ENCODE measurements at places on chromosomes 3 and 15.

DNA sequence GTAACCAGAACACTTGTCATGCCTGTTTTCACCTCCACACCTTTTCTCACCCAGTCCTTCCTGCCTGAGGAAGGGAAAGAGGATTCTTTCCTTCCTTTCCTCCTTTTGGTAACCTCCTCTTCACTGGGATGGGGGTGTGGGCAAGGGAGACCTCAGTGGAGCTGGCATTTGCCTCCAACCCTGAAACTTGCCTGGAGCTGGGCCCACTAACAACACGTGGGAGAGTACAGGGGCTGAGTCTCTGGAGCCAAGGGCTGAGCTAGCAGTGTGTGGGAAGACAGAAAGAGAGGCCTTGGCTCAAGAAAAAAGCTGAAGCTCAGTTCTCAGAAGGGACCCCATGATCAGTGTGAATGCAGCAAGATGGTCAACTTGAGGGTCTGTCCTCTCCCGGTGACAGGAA is 86.6 kb upstream of the SLC6A11 start:
- DNase-seq: no peak

DNA sequence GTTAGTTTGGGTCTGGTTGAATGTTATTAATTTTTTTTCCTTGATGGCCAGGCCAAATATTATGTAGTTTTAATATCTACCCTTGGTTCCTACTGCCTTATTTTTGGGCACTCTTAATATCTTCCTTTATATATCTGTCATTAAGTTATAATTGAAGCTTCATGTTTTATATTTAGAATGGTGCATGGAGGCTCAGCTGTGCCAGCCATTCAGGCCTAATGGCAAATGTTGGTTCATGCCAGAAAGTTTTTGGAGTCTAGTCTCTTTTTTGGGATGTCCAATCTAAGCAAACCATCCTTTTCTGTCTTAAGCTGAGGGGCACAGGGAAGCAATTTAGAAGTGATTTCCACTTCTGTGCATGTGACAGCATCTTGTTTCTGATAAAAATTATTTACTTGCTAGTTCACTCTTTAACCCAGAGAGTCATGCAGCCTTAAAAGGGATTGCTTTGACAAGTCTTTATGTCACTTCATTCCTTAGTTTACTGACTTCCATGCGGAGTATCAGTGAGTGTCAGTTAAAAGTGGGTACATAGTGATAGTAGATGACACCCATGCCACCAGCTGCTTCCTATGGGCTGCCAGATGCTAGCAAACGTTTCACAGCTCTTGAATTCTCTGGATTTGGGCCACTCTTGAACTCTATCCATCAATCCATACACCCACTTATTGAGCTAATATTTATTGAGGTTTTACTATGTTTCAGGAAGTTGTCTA is 33.0 kb downstream of the MITF start:
- no peak for DNase-seq

GRCh38 chr3:118974356-118975097 is 60.1 kb downstream of the IGSF11 start:
- no peak for DNase-seq

- no peak for DNase-seq
Observed at GRCh38 chr15:68787609-68788263, 33.0 kb downstream of the ANP32A start.

- no peak for DNase-seq
Observed at GRCh38 chr15:71777216-71777943, 33.0 kb upstream of the NR2E3 start.

- DNase-seq: no peak
Observed at GRCh38 chr15:44536302-44536961, 515 bp upstream of the EIF3J start.

GRCh38 chr15:67062369-67062985 is 2.9 kb upstream of the SMAD3 start:
- no peak for DNase-seq
